T follicular helper cell (primary cell): ENCODE measurements at places on chromosomes 13 and 19.

DNA sequence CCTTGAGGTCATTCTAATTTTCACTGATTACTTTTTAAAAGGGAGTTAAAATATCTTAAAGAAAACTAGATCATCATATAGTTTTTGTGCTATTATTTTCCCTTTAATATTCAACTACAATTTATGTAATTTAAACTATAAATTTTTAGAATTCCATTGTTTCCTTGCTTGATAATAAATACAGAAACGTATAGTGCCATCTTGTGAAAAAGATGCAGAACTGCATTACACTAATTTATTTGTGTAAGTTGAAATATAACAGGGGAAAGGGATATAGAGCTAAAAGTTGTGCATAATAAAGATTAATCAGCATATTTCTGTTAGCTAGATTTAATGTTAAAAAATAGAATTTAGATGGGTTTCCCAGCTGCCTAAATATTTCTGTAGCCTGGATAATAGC is 61.5 kb upstream of the TDRD3 start:
- no peak for DNase-seq

DNA sequence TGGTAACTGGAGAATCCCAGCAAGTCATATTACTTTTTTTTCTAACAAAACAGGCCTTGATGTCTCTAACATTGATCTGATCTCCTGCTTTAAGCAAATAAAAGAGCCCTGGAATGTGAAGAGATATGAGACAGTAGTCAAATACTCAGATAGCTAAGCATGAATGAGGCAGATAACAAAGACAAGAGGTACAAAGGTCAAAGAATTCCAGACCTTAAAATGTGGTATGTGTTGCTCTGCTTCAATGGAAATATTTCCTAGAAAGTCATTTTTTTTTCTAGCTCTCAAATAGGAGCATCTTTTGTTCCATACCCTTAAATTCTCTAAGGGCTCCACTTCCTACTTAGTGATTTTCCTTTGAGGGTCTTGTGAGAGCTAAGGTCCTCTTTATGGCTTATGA is 54.6 kb downstream of the ZNF254 start:
- no peak for DNase-seq

DNA sequence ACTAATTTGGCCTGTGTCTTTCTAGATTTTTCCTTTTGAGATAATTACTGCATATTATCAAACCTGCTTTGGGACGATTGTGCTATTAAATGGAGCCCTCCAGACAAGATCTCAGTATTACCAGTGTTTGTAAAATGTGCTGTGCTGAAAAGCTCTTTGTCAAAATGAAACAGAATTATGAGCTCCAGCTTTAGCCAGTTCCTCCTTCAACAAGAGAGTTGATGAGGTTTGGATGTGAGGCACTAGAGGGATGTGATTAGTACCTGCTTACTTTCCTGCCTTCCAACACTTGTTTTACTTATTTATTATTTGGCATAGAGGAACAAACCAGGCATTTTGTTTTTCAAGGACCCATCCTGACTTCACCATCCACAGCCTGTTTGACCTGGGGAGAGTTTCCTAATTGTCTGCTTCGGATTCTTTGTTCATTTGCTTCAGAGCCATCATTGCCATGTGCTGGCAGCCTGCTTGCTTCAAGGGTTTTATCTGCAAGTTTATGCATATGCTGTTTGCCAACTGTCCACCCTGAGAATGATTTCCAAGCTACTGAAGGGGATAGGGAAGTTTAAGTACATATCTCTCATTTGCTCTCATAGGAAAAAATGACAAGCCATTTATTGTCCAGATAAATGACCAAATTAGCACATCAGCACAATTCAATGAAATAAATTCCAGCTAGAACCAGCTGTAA is 32.9 kb upstream of the CPB2 start:
- DNase-seq: no peak

GRCh38 chr13:84077271-84077670 is 195.0 kb upstream of the SLITRK1 start:
- DNase-seq: no peak

GRCh38 chr13:31913459-31913858 is 118.1 kb upstream of the FRY start:
- DNase-seq: no peak

- no peak for DNase-seq
These were observed 93.2 kb downstream of the FRY start for GRCh38 chr13:32124743-32125142.

DNA sequence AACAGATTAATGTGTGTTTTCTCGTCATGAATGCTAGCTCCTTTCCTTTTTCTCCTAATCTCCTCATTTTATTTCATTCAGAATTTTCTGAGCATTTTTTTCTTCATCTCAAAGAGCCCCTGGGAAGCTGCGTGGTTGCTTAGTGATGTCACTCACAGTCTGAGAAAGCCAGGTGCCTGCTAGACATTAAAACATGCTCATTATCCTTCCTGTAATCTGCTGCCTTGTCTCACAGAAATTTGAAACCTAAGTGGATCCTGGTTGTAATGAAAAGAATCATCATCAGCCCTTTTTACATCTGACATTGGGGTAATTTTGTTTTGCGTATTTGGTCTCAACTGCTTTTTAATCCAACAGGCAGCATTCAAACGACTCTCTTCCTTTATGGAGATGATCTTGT is 108.2 kb upstream of the RNF113B start:
- no peak for DNase-seq

DNA sequence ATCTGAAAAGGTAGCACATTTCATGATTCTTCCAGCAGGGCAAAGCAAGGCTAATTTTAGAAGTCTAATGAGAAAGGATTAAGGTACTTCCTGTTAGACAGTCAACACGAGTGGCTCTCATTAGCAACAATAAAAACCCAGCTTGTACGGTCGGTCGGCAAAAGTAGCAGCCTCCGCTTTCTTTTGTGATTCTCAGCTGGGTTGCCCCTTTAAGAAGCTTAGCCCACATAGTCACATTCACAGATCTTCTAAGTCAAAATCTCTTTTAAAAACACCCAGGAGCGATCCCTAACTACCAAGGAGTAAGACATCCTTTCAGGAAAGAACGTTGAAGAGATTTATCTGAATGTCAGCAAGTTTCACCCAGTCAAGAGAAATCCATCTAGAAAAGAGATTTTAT is 684.8 kb downstream of the DIAPH3 start:
- DNase-seq: no peak

- DNase-seq: no peak
These were observed 781 bp upstream of the TBC1D4 start for GRCh38 chr13:75482820-75483079.

GRCh38 chr13:51643882-51644281 is 59.6 kb downstream of the WDFY2 start:
- DNase-seq: no peak

DNA sequence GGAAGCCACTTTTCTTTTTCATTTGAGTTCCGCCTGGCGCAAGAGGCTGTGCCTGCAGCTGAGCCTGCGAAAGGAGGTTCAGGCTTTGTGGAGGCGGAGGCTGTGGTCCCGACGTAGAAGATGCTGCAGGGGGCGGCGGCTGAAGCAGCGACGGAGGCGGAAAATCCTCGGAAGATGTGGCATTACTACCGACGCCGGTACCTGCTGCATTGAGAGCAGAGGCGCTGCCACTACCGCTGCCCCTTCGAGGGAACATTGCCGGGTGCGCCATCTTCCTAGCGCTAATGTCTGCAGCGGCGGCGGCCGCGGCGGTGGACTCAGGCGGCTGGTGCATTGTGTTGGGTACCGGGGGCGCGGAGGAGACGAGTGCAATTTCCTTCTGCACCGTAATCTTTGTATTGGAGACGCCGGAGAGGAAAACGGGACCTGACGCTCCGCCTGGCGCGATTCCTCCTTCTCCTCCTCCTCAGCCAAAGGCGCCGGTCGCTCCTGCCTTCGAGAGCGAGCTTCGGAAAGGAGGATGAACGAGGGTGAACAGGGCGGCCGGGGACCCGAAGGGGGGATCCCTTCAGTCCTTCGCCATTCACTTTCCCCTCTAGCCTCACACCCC is at the start of gene TSC22D1:
Gene TSC22D1 (minus strand): TSS at position 590 of the 610 bp plus-strand sequence. CDS start 256 bp downstream, at position 334.
- DNase-seq: peak; percentile 65

DNA sequence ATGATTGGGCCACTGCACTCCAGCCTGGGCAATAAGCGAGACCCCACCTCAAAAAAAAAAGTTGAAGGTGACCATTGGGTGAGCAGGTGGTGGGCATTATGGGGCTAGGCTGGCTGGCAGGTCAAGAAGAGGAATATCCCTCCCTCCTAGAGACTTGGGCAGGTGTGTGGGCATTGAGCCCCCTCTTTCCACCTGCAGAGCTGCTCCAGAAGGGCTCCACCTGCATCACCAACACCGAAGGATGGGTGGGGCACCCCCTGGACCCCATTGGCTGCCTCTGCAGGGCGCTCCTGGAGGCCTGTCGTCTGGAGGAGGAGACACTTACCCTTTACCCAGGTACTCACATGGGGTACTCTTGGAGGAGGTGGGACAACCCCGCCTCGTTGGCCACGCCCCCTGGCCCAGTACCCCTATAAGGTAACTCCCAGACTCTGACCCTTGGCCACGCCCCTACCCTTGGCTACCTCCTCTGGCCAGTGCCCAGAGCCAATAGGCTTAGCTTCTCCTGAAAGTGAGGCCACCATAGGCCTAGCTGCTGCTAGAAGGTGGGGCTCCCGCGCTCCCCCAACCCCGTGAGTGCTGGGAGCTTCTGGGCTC is 21.9 kb downstream of the ZSWIM4 start:
- no peak for DNase-seq

GRCh38 chr19:6772028-6772865 is at the start of gene VAV1:
Gene VAV1, plus strand, starts transcription at chr19:6772708. Its CDS starts 100 bp downstream, at chr19:6772808.
- DNase-seq: peak; percentile 72

- DNase-seq: no peak
These were observed 117.9 kb downstream of the EFNB2 start for GRCh38 chr13:106417467-106418110.

DNA sequence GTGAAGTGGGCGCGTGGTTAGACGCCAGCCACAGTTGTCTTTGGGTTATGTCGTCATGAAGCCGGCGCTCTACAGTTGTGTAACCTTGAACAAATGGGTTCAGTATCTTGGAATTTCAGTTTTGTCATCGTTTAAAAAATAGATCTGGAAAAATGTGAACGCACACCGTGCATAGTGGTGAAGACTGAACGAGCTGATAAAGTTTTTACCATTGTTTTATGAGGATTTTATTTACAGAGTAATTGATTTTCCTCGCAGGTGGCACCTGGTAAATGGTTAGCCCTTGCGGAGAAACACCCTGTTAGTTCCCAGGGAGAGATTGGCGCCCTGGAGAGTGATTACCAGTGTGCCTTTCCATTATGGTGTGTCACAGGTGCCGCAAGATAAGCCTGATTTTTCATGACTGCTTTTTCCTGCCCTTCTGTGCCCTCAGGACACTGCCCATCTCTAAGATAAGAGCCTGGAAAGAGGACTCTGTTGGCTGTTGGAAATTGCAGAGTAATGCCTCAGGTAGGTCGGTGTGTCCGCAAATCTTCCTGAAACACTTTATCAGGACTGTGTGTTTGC is 577 bp downstream of the ZNF181 start:
- no peak for DNase-seq
